ENCODE measurements at places on chromosomes 2 and 18. TPM values are rescaled to one million over a fixed set of nuclear protein-coding genes. Genes with fewer than 3 reads are reported as not detected.

MATN3 gene
- 19.2 TPM for total RNA-seq

AKAIN1 gene
- not detected for total RNA-seq

SCN9A gene
- 11.8 TPM for total RNA-seq

MC2R gene
- not detected for total RNA-seq

WNT10A gene
- not detected for total RNA-seq

POTEI gene
- total RNA-seq: 0.48 TPM

VWA3B gene
- not detected for total RNA-seq

CRYGC gene
- not detected for total RNA-seq

DSC2 gene
- total RNA-seq: 19.6 TPM

LIMS4 gene
- total RNA-seq: 1.1 TPM

FSIP2 gene
- total RNA-seq: 0.04 TPM

SLC35F6 gene
- 21.2 TPM for total RNA-seq

All from HepG2 (cell line).